Stimulated activated CD8-positive, alpha-beta memory T cell treated with anti-CD3 and anti-CD28 coated beads, Interleukin-4, amount 100 ng/mL, for 1 hour (primary cell): ENCODE measurements at places on chromosomes 6 and 20.

DNA sequence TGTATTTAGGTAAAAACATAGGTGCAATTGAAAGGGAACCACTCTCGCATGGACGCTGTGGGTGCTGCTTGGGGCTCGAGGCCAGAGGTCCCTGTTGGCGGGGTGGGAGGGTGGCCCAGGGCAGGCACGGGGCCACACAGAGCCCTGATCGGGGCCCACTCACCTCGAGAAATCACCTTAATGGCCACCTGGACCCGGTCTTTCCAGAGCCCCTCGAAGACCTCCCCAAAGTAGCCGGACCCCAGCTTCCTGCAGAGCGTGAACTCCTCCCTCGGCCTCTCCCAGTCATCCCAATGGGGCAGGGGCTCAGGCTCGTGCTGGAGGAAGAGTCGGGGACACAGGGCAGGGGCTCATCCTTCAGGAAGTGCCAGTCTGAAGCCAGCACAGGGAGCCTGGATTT lies 3.8 kb downstream of the PTK6 start:
- DNase-seq: no peak

GRCh38 chr6:169250660-169251059 lies 3.0 kb downstream of the THBS2 start:
- DNase-seq: no peak

DNA sequence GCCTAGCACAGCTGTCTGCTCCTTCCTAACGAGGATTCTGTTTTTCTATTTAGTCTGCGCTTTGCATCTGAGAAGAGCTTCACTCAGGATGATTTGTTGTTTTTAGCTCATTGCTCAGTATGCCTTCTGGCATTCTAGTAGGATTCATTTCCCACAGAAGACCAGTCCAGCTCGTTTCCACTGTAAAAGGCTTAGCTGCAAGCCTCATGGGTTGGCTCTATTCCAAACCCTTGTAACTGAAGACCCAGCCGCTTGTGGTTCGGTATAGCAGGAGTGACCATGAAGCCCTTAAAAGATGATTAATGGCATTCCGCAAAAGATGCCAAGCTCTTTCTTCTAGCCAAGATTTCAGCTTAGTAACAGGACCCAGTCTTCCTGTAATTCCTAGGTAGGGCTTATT lies 7.2 kb downstream of the ADGRF1 start:
- no peak for DNase-seq

DNA sequence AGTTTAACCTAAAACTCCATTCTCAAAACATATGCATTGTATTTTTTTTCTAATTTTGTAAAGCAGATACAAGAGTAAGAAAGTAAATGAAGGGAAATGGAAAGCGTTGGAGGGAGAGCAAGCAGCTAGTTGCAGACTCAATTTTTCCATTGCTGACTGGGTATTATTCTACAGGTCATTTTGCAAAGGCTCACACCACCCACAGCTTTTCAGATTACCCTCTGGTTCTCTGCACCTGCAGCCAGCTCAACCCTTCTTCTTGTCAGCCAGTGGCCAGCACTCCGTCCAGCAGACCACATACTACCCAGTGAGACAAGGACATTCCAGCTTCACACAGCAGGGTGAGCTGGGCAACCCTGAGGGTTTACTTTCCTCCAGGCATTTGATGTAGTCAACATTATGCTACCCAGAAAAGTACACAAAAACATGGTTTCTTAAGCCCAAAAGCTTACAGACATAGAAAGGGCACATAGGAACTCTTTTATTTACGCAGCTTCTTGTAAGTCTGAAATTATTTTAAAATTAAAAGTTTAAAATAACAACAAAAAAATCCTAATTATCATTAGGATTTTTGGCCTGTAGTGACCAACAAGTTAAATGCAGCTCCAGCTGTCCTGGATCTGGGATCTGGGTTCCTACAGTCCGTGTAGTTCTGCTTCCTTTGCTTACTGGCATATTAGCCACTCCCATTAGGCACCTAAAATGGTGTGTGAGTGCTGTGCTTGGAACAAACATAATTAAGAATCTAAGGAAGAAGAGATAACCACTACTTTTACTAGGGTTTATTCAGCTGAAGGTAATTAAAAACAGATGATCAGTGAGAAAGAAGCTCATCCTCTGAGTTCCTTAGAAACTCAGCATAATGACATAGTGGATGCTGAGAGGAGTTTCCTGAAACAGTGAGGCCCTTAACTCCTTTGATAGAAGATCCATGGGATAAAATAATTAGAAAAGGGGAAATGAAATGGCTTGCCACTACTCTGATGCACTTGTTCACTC lies 185.3 kb downstream of the PKHD1 start:
- no peak for DNase-seq

DNA sequence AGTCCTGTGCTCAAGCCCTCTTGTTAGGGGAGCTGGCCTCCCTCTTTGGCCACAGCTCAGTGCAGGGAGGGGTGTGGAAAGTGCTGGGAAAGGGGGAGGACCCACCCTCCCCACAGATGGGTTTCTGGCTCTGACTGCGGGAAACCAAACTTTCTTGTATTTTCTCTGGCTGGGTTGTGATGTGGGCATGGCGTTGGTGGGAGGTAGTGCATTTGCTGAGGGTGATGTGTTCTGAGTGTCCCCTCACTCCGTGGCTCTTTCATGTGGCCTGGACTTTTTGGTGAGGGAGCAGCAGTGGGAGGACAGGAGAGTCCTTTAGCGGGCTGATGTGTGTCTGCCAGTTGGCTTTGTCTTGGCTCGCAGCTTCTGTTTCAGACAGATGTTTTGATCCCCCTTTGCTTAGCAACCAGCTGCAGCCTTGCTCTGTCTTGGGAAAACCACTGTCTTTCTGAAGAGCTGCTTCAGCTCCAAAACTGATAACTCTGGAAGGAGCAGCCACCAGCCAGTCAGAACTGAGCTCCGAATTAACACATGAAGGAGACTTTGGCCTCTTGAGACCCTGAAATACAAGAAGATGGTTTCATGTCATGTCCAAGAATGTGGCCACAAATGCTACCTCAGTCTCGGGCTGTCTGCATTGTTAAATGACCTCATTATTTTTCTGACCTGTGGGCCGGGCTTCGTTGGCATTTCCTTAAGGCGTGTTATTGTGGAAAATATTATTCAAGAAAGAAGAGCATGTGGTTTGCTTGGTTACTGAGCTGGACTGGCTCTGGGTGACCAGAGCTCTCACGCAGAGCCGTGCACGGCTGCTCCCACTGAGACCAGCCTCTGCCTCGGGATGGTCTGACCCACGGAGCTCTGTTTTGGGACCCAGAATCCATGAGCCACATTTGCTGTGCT lies 21.5 kb downstream of the SYNJ2 start:
- no peak for DNase-seq

GRCh38 chr20:62133051-62133845 lies 9.9 kb downstream of the PSMA7 start:
- no peak for DNase-seq

DNA sequence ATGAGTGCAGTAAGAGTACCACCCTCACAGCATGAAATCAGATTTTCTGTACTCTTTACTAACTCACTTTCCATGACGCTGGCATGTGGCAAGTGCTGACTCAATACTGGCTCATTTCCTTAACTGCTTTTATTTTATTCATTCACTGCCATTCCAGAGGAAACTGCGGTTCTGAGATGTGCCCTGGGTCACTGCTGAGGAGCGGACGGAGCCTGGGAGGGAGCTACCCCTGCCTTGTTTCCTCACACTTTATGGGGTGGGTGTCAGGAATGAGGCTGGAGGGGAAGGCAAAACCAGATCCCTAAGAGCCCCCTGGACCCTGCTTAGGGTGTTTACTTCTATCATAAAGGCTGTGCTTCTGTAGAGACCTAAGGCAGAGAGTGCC lies 14.4 kb downstream of the NT5E start:
- DNase-seq: no peak

DNA sequence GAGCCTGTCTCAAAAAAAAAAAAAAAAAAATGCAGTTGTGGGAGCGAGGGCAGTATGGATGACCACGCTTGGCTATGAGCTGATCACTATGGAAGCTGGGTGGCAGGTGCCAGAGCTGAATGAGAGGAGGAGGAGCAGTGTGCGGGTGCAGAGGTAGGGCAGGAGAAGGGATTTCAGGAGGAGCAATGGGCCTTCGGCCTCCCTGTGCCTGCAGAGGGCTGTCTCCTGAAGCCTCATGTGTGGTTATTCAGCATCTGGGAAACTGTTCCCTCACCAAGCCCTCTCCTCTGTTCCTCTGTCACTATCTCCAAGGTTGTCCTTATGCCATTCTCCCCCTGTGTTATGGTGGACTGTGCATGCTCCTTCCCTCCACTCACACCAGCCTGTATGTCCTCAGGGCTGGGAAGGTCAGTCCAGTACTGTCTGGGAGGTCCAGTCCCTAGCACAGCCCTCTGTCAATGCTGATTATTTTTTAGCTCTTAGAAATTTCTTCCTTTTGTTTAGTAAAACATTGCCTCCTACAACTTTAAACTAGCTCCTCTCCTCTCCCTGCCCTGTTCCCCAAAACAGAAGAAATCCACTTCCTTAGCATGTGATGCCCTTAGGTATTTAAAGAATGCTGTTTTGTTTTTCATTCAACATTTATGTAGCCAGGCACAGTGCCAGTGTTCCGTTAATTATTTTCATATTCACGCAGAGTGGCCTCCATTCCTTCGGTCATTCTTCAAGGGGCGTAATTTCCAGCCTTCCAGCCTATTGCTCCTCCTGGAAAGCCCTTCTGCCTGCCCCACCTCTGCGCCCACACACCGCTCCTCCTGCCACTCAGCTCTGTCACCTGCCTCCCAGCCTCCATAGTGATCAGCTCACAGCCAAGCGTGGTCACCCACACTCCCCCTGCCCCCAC lies 48.9 kb downstream of the CNBD2 start:
- no peak for DNase-seq

DNA sequence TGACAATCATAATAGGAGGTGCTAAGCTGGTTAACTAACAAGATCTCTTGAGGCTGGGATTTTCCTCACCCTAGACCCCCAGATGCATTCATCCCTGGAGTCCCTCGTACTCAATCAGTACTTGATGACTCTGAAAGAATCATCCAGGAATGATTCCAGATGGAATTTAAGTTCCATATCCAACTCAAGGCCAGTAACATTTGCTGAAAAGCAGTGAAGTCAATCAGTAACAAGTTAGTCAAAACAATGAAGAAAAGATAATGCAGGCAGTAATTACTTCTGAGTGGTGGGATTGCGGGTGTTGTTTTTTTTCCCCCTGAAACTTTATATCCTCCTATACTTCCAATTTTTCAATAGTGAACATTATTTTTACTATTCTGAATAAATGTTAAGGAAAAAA lies 18.6 kb downstream of the GMDS start:
- no peak for DNase-seq

GRCh38 chr20:43681991-43682410 lies 15.1 kb downstream of the MYBL2 start:
- DNase-seq: no peak

DNA sequence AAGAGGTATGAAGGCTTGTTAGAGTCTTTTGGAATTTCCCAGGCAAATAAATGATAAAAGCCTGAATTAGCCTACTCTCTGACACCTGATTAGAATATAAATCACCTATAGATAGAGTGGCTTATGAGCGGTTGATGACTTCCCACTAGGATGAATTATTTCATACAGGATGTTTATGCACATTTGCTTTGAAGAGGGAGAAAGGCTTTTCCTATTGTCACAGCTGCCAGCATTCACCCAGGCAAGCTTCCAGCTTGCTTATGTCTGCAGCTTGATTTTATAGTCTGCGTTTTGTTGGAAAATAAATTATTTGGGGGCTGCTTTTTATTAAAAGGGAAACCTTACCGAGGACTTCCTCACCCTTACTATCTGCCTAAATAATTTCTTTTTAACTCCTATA lies 51.3 kb upstream of the EIF2S2 start:
- DNase-seq: no peak

- DNase-seq: no peak
Measured at GRCh38 chr6:125104425-125104824, 49.1 kb upstream of the TPD52L1 start.

DNA sequence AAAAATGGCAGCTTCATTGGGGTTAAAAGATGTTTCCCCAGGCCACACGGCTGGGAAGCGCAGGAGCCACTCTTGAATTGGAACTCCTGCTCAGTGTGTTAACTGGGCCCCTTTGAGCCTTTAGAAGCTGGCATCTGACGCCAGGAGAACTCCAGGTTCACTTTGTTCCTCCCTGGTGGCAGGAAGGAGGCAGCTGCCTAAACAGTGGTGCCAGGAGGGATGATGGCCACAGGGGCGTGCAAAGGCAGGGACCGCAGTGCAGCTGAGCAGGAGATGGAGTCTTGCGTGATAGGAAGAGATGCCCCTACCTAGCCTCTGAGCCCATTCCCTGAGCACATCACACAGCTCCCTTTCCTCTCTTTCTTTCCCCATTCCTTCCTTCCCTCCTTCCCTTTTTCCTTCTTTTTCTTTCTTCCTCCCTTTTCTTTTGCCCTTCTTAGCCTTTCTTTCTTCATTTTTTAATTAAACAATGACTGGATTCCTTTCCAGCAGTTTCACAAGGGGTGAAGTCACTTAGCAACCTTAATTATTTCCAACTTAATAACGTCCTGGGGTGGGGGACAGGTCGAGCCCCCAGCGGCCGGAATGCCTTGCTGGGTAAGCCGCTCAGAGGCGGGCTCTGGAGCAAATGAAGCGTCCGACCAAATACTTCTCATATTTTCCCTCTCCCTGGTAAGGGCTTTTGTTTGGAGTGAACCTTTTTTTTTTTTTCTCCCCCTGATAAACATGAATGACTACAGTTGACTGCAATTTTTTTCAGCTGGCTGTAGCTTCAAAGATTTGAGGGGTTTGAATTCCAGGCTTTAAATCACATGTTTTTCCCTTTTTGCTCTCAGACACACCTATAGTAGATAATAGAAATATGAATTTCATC lies 20.8 kb upstream of the BMP7 start:
- no peak for DNase-seq

- no peak for DNase-seq
Measured at GRCh38 chr6:37617073-37617472, 80.6 kb downstream of the MDGA1 start.
